ENCODE measurements at places on chromosomes 3 and 15.

DNA sequence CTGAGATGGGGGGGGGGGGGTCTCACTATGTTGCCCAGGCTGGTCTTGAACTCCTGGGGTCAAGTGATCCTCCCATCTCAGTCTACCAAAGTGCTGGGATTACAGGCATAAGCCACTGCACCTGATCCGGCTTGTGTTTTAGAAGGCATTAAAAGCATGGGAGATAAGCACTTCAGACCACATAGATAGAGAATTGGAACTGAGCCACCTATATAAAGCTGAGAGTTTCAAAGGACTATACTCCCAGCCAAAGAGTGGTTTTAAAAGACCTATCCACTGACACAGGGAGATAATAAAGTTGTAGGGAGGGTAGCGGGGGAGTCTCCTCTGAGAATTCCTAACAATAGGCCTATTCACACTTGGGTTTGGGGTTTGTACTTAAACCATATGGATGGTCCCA lies 34.8 kb downstream of the DENND4A start:
- DNase-seq, result no peak

DNA sequence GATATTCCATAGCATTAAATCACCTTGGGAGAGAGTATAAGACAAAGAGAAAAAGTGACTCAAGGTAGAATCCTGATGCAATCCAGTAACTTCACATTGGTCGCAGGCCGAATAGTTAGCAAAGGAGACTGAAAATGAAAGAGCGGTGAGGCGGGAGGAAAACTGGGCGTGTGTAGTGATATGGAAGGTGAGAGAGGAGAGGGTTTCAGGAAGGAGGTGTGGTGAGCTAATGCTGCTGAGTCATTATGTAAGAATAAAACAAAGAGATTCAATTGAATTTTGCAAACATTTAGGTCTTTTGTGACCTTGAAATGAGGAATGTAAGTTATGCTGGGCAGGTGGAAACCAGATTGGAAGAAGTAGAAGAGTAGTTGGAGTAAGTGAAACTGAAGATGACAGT lies 235.3 kb downstream of the C3orf38 start:
- no peak for DNase-seq

GRCh38 chr3:188936597-188937107 lies 235.1 kb upstream of the TPRG1 start:
- DNase-seq, result no peak

- DNase-seq, result no peak
Observed at GRCh38 chr3:154244644-154245043, 79.6 kb downstream of the DHX36 start.

GRCh38 chr3:13500133-13500885 lies 20.2 kb downstream of the HDAC11 start:
- no peak for DNase-seq

- no peak for DNase-seq
Observed at GRCh38 chr15:55237219-55238130, 40.7 kb upstream of the RSL24D1 start.

GRCh38 chr15:89825271-89825940 lies 10.8 kb upstream of the ANPEP start:
- no peak for DNase-seq
